ENCODE measurements at places on chromosomes 6 and 20.

DNA sequence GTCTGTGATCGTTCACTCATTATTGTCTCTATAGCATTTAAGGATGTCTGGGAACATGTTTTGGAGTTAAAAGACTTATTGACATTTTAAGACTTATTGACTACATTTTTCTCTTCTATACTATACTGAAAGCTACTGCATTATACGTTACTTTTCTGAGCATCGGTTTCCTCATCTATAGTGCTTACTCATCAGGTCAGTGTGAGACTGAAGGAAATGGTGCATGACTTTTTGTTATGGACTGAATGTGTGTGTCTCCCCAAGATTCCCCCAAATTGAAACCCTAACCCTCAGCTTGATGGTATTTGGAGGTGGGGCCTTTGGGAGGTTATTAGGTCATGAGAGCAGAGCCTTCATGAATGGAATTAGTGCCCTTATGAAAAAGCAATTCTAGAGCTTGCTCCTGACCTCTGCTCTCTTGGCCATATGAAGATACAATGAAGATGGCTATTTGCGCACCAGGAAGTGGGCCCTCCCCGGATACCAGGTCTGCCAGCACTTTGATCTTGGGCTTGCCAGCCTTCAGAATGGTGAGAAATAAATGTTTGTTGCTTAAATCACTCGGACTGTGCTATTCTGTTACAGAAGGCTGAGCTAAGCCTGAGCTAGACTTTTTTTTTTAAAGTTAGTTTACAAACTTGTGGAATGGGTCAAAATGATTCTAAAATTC lies 243.7 kb upstream of the RREB1 start:
- no peak for DNase-seq

GRCh38 chr6:105138141-105138540 lies 41.7 kb downstream of the POPDC3 start:
- no peak for DNase-seq

DNA sequence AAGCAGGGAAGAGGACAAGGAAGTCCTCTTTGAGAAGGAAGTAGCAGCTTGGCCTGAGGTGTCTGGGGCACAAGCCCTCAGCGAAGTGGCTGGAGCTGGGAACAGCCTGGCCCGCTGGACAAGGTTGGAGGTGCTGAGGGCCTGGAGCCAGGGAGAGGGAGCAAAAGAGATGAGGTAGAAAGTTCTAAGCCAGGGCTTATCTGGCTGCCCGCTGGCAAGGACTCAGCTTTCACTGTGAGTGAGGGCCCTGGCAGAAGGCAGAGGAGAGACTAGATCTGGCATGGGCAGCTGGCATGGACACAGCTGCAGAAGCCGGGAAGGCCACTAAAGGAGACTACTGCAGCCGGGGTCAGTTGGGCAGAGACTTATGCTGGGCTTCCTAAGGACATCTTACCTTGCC lies 21.8 kb upstream of the PCMTD2 start:
- DNase-seq = no peak

GRCh38 chr6:168968228-168968627 lies 285.4 kb downstream of the THBS2 start:
- DNase-seq = peak; percentile 9

DNA sequence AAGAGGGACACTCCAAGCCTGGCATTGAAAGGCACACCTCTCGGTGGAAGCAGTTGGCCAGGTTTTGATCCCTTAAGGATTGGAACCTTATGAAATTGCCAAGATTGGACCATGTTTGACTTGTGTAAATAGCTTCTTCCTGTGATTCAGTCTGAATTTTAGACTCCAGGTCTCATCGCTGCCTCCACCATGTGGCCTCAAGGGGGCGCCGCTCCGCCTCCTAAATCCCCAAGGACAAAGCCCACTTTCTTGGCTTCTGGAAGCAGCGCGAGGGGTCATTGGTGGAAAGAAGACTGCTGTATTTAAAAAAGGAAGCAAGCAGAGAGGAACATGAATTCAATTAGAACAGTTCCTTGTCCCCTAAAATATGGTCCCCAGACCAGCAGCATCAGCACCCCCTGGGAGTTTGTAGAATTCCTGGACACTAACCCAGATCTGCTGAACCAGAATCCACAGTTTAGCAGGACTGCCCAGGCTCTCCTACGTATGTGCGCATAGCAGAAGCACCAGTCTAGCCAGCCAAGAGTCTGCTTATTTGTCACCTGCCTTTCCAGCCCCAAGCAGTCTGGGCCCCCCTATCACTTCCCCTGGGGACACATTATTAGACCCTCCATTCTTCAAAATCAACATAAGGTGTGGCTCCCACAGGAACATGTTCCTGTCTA lies 108.5 kb downstream of the LY86 start:
- peak; percentile 6 for DNase-seq

GRCh38 chr20:47309394-47309793 lies 47.1 kb downstream of the ZMYND8 start:
- DNase-seq = no peak

- no peak for DNase-seq
These were observed 4.6 kb downstream of the FILIP1 start for GRCh38 chr6:75489025-75489424.

- no peak for DNase-seq
These were observed 90.4 kb downstream of the PLEKHG1 start for GRCh38 chr6:150689900-150690590.

DNA sequence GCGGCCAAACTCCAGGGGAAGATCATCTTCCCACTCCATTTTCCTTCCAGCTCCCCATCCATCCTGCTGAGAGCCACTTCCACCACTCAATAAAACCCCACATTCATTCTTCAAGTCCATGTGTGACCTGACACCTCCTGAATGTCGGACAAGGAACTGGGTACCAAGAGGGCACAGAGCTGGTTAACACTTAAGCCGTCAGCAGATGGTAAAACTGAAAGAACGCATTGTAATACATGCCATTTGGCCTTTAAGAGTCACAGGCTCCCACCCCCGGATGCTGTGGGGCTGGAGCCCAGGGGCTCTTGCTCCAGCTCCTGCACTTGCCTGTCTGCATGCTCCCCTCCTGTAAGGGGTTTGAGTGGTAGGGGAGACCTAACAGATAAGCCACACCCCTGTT lies 753.9 kb downstream of the COL12A1 start:
- DNase-seq = no peak

GRCh38 chr6:69487688-69488087 lies 309.1 kb downstream of the LMBRD1 start:
- DNase-seq = no peak

- no peak for DNase-seq
These were observed 48.6 kb upstream of the NAA20 start for GRCh38 chr20:19968466-19969073.

- DNase-seq = no peak
These were observed 7.3 kb upstream of the CBFA2T2 start for GRCh38 chr20:33482581-33482980.

DNA sequence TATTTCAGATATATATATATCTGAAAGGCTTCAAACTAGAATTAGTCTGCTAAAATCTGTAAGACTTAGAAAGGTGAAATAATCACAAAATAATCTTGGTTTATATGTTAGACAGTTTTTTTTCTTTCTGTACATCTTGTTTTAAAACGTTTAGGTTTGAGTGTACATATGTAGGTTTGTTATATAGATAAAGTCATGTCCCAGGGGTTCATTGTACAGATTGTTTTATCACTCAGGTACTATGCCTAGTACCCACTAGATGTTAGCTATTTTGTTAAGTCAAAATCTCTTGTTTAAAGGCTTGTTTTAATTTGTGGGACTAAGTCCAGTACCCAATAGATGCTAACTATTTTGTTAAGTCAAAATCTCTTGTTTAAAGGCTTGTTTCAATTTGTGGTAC lies 1339.0 kb upstream of the CITED2 start:
- DNase-seq = no peak

GRCh38 chr6:161407581-161407980 lies 133.7 kb upstream of the AGPAT4 start:
- no peak for DNase-seq

- DNase-seq = no peak
These were observed 2.3 kb upstream of the MARCKS start for GRCh38 chr6:113854531-113855499.

GRCh38 chr6:27669624-27670301 lies 196.9 kb upstream of the ZNF184 start:
- no peak for DNase-seq

- DNase-seq = no peak
These were observed 13.4 kb upstream of the SERPINB1 start for GRCh38 chr6:2855061-2855519.

DNA sequence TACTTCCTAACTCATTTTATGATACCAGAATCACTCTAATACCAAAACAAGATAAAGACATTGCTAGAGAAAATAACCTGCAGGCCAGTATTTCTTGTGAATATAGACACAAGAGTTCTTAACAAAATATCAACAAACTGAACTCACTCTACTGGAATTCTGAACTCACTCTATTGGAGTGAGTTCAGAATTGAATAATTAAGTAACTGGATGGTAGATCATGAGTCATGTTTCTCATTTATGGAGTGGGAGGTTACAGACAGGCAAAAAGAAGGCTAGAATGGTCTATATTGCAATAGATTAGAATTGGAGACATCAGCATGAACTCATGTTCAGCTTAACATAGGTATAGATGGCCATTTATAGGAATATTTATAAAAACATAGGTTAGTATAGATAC lies 26.6 kb upstream of the C6orf58 start:
- DNase-seq = no peak

DNA sequence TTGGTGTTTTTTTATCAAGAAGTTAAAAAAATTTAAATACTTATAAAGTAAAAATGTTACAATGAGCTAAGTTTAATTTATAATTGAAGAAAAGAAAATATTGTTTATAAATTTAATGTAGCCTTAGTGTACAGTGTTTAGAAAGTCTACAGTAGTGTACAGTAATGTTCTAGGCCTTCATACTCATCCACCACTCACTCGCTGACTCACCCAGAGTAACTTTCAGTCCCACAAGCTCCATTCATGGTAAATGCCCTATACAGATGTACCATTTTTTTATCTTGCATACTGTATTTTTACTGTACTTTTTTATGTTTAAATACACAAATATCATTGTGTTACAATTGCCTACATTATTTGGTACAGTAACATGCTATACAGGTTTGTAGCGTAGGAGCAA lies 26.0 kb downstream of the HTR1E start:
- DNase-seq = no peak

Data from activated naive CD4-positive, alpha-beta T cell treated with Interleukin-2 at 50 U/mL for 16 hours (primary cell).